ENCODE measurements at places on chromosomes 3 and 15.

- DNase-seq, result no peak
Measured at GRCh38 chr3:86029590-86029989, 961.4 kb downstream of the VGLL3 start.

GRCh38 chr3:63689285-63689684, 36.8 kb downstream of the SNTN start:
- DNase-seq, result no peak

DNA sequence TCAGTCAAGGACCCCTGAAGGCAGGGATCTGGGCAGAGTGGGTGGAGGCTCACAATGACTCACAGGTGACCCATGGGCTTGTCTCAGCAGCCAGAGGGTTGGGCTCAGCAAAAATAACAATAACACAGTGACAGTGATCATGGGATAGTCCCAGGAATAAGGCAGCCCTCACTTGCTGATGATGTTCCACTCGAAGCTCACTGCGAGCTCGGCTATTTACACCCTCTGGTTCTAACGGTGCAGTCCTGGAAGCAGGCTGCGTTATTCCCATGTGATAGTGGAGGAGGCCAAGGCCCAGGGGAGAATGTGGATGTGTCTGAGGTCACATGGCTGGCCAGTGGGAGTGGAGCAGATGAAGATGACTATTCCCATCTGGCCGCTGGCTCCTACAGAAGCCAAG, 16.2 kb downstream of the CCDC33 start:
- no peak for DNase-seq

- DNase-seq, result no peak
Measured at GRCh38 chr15:80942746-80943565, 46.7 kb downstream of the MESD start.

Data from activated T-cell treated with anti-CD3 and anti-CD28 coated beads for 1 hour (primary cell).